ENCODE measurements at places on chromosomes 7 and 10.
A peak's percentile ranks its signal among the peaks of the same experiment; 100 is the strongest.

- DNase-seq = no peak
Measured at GRCh38 chr7:76129366-76129765, 72.3 kb upstream of the SRRM3 start.

DNA sequence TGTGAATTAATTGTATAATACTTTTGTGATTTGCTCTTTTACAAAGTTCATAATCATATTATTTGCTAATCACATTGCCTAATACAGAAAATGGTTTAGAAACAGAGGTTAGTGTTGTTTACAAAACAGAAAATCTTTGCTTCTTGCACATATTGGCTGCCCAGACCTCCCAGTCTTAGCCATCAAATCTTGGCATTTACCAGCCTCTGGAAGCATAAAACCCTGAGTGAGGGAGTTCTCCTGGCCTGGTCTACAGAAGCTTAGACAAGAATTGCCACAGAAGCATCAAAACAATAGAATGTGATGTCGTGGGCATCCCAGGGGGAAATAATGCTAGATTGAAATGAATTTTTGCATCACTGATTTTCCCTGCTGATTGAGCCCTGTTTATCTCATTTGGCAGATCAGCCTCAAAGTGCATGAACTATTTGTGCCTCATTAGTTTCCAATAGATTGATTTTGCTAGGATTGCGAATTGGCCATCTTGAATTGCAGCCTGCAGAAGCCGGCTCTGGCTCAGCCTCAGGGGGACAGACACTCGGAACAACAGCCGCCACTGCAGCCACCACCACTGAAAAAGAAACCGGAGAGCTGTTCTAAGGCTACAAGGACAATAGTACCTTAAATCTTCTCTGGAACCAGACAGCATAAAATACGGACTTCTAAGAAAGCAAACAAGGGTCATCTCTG, 11.1 kb upstream of the SORBS1 start:
- DNase-seq = no peak

DNA sequence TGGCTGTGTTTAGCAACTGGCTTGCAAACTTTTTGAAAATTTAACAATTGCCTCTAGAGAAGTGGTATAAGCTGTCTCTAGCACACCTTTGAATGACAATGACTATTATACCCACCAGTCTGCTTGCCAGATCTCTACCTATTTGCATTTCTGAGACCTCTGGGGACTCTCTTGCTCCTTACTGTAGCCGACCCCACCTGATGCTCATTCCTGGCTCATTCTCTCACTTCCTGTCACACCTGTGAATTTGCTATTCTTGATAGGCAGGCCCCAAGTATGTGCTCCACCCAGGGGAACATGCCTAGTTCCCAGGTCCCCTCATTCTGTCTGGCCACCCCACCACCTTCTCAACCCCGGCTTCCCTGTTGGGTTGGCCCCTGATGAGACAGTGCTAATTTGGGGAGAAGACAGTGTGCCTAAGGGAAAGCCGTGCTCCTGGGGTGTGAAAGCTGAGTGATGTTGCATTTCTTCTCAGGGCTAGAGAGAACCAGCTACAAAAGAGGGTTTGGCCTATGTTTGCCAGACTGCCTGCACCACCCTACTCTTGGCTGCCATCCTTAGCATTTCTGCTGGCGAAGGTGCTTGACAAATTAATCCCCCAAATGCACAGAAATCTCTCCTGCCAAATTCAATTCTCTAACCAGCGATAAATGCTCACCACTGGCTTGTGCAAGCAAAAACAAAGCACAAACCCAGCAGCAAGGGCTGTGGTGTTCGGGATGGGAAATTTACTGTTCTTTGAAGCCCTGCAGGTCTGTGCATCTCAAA, 138.2 kb downstream of the RPS24 start:
- DNase-seq = no peak

- DNase-seq = no peak
Measured at GRCh38 chr7:45596665-45597095, 22.5 kb downstream of the ADCY1 start.

DNA sequence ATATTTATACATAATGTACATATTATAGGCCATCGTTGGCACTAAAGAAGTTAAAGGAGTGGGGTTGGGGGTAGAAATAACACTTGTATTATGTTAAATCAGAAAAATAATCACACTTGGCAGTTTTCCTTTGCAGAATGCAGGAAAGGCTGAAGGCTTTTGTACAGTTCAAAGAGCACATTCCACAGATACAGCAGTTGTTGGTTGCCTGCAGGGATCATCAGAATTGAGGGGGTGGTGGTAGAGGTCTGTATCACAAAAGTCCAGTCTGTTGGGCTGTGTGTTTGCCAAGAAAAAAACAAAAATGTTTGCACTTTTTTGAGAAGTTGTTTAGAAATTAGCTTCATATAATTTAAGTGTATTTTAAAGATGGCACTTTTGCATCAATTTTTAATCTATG, 231.8 kb upstream of the FOXP2 start:
- DNase-seq = no peak

GRCh38 chr10:17655567-17656146, 11.7 kb downstream of the STAM start:
- DNase-seq = no peak

- DNase-seq = no peak
Measured at GRCh38 chr7:65749518-65749917, 123.4 kb upstream of the VKORC1L1 start.

GRCh38 chr10:62115842-62116241, 152.8 kb downstream of the RTKN2 start:
- no peak for DNase-seq

DNA sequence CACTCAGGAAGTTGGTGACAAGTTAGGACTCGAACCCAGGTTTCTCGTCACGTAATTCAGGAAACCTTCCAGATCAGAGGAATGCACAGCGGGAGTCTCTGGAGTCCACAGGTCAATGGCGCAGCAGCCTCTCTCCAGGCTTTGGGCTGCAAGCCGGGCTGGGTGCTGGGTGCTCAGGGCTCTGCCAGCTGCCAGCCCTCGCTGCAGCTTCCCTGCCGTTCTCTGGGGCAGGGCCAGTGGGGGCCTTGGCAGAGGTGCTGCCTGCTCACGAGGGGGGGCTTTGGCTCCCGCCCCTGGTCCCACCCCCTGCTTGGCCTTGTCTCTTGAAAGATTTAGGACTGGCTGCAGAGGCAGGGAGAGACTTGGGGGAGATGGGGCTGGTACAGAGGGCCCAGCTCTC, at the start of gene TACR2:
Gene TACR2, minus strand, starts transcription at position 224 of the 400 bp plus-strand sequence. CDS start 595 bp downstream, outside the sequence.
- DNase-seq = no peak

GRCh38 chr10:30383356-30383755, 34.3 kb upstream of the MTPAP start:
- no peak for DNase-seq

DNA sequence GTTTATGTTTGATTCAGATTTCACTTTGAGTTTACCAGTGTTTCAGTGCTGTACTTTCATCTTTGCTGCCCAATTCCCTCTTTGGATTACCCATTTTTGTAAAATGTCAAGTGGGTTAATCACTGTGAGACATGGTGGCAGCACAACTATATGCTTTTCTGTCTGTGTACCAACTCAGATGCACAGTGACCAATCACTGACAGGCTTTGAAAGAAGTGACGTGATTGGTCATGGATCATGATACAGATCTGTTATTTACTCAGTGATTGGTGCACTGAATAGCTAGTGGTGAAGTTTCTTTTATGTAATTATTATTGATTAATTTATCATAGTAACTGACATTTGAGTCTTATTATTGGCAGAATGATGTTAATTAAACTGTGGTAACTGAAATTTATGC, 126.9 kb downstream of the SDK1 start:
- DNase-seq = no peak

GRCh38 chr7:93442478-93443224, 131.9 kb downstream of the CALCR start:
- peak; percentile 5 for DNase-seq

DNA sequence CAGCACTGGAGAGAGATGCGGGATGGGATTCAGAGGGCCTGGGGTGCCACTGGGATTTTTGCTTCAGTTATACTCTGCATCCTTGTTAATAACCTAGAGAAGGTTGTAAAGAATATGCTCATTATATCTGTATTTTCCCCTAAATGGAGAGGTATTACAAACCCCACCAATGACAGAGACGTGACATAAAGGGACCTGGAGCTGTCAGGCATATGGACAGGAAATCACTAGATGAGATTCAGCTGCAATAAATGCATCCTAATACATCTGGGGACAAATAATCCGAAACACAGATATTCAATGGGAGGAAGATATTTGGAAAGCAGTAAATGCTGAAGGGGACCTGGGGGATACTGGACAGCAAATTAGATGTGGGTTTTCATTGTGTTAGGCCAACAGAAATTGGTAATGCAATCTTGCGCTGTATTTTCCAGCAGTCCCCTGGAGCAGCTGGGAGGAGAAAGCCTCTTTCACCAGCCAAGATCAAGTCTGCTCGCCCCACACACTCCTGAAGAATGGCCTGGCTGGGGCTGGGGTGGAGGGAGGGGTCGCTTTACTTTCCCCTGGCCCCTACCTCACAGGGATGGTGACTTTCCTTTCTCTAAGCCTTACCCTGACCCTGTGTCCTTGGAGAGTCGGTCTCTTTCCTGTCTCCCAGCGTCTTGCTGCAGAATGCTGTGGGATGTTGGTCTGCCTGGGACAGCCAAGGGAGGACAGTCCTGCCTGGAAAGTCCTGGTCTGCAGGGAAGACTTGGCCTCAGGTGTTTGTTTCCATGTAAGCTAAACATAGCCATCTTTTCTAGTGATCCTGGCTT, 653.8 kb downstream of the LRMDA start:
- no peak for DNase-seq

DNA sequence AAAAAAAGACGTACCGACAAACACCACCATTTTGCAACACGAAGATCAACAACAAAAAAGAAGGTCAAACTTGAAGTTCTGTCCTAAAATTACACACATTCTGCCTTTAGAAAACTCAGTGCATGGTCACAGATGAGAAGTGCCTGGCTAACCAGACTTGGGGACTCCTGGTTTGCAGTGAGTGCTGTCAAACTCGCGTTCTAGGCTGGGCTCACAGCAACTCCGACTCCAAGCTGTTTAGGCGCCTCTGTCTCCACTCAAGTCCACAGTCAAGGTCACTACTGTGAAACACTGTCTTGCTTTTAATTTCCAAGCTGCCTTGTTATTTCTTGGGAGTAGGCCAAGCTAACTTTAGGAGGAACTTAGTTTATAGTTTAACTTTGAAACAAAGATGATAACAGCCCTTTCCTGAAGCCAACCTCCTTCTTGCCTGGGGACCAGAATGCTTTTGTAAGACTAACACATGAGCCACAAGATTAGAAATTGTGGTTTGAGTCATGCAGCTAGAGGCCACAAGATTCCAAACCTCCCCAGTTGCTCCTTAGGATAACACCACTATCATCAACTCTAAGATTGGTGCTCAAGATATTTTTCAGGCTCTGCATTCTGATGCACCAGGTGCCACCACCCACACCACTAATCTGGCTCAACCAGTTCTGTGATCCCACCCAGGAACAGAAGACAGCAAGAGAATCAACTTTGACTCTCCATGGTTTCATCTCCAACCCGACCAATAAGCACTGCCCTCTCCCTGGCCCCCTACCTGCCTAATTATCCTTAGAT, 1.1 kb upstream of the DNAAF5 start:
- DNase-seq = no peak

GRCh38 chr7:129127601-129128000, 16.9 kb upstream of the TSPAN33 start:
- no peak for DNase-seq

DNA sequence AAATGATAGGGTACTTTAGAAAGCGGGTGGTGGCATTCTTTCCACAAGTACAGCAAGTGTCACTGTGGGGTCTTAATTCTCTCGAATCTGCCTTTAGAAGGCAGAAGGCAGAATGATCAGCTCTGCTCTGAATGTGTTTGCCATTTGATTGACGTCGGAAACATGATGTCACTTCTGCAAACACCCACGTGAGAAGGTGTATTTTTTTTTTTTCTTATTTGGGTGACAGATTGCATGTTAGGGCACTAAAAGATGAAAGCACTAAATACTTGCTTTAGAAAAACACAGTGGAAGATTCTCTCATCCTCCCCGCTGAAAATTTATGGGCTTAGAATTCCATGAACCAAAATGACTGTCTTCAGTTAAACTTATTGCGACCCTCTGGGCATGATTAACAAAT, 150.2 kb downstream of the TCF7L2 start:
- no peak for DNase-seq

- no peak for DNase-seq
Measured at GRCh38 chr7:68143345-68143744, 1146.7 kb downstream of the TYW1 start.

DNA sequence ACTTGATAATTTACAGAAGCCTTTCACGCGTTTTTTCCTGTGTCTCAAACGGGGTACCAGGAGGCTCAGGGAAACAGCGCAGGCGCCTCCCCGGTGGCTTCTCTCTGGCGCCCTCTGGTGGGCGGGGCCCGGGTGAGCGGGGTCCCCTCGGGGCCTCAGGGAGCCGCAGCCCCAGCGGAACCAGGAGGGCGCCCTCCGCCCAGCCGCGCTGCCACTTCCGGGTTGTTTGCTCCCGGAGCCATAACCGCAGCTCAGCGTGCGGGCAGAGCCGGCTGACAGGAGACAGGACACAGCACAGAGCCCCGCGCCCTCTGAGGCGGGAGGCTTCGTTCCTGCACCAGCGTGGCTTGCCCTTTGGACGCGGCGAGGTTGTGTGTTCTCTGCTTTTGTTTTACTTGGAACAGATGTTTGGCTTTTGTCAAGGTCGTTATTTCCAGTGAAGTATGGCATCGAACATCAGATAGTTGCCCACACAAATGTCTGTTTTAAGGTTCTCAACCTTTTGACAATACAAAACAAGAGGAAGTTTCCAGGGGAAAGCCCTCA, 6.9 kb upstream of the CYP2E1 start:
- no peak for DNase-seq

GRCh38 chr10:113047605-113047962, 97.5 kb downstream of the TCF7L2 start:
- no peak for DNase-seq

DNA sequence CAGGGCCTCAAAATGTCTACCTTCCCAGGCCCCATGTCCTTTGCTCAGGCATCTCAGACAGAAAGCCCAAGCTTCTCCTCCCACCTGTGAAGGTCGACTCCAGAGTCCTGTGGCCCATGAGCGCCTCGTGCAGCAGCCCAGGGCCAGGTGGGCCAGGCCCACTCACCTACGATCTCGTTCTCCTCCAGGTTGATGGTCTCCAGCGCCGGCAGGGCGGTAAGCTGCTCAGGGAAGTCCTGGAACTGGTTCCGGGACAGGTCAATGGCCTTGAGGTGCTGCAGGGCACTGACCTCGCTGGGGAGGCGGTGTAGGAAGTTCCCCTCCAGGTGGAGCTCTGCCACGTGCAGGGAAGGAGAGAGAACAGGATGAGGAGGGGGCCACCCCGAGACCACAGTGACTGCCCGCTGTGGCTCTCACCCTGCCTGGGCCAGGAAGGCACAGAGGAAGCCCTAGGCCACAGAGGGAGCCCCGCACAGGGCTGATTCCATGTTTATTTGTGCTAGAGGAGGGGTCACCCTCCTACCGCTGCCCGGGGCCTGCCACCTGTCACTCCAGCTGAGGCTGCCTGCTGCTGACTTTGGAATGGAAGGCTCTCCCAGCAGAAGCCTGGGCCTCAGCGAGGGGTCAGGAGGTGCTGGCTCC, 40.0 kb upstream of the NPFFR1 start:
- no peak for DNase-seq

- no peak for DNase-seq
Measured at GRCh38 chr10:26214551-26215395, 1.8 kb upstream of the GAD2 start.

Measured in NCI-H187 (cell line).